ENCODE measurements at places on chromosomes 12 and 14.

DNA sequence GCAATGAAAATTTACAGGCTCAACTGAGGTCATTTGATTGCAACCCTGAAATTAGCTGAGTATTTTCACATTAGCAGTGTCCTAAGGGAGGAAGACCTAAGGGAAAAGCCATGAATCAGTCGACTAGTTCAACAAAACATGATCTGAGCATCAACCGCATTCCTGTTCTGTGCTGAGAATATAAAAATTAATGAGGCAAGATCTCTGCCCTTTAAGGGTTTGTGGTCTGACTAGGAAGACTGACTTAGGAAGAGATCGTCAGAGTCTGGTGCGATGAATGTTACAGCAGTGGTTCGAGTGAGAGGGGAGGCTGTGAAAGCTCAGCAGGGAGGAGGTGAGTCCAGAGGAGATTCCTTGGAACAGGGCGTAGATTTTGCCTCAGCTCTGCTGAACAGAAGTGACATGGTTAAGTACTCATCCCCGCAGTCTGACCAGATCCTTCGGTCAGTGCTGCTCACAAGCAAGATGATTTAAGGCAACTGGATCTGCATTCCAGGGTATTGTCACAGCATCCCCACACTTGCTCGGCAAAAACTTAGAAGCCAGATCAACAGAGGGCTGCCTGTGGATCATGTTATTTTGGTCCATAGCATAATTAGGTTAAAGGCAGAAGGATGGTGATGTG lies 49.6 kb downstream of the BMAL2 start:
- DNase-seq: no peak

DNA sequence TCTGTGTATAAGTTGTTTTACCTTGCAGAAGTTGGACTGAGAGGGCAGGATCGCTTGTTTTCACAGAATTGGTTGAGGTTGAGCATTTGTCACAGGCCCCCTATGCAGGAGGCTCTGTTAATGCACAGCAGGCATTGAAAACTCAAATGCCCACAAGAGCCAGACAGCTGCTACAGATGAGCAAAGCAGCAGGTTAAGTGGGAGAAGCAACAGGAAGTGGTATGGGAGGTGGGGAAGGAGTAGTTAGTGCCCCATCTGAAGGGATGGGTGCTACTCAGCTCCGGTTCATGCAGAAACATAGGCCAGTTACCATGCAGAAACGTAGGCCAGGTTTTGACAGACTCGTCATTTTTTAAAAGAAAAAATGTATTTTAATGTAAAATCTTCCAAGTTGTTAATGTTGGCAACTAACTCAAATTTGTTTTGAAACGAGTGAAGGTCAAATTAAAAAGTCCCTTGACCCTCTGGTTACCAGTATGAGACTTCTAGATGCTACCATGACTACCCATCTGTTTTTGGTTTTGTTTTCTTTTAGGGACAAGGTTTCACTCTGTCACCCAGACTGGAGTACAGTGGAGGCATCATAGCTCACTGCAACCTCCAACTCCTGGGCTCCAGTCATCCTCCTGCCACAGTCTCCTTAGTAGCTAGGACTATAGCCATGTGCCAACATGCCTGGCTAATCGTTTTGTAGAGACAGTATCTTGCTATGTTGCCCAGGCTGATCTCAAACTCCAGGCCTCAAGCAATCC lies 84.7 kb upstream of the FRMD6 start:
- no peak for DNase-seq

GRCh38 chr14:78367355-78367754 lies 197.2 kb downstream of the NRXN3 start:
- DNase-seq: no peak

DNA sequence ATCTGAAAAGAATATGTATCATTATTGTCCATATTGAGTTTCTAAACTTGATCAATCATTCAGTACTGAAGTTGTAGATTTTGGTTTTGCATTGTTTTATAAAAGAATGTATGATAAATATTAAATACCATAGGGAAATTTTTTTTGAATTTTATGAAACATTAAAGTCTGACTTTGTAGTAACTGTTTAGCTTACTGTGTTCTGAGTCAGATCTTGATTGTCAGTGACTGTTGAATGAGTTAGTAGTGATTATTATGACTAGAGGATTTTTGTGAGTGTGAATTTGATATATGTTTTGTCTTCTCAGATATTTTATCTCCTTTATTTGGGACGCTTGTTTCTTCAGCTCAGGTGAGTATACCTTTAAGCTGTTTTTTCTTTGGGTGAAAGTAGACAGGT lies 10.1 kb downstream of the TDP1 start:
- no peak for DNase-seq

DNA sequence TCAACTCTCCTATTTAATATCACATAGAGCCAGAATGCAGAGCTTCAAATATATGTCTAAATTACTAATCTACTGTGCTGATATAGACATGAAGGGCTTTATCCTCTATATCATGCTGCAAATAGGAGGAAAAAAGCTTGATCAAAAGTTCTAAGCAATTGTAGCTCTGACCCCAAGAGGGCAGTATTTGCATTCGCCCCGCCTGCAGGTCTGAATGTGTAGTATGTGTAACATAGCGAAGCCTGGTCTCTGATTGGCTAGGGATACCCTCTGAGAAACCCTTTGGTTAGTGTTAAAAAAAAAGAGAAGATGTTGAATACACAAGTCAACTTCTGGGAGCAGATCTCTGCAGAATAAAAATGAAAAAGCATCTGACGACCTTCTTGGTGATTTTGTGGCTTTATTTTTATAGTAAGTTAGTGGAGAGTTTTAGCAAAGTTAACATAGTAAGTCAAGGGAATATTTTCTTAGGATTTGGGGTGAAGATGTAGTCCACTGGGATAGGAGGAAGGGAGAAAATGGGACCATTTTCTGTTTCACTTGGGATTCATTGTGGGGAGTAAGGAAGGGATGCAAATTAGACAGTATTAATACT lies 151.6 kb upstream of the OR4E1 start:
- DNase-seq: peak; percentile 33

GRCh38 chr12:75245108-75245507 lies 35.5 kb upstream of the KCNC2 start:
- no peak for DNase-seq

GRCh38 chr12:82745807-82746206 lies 59.1 kb downstream of the TMTC2 start:
- DNase-seq: no peak

- no peak for DNase-seq
Measured at GRCh38 chr14:26255213-26255612, 342.6 kb downstream of the NOVA1 start.

DNA sequence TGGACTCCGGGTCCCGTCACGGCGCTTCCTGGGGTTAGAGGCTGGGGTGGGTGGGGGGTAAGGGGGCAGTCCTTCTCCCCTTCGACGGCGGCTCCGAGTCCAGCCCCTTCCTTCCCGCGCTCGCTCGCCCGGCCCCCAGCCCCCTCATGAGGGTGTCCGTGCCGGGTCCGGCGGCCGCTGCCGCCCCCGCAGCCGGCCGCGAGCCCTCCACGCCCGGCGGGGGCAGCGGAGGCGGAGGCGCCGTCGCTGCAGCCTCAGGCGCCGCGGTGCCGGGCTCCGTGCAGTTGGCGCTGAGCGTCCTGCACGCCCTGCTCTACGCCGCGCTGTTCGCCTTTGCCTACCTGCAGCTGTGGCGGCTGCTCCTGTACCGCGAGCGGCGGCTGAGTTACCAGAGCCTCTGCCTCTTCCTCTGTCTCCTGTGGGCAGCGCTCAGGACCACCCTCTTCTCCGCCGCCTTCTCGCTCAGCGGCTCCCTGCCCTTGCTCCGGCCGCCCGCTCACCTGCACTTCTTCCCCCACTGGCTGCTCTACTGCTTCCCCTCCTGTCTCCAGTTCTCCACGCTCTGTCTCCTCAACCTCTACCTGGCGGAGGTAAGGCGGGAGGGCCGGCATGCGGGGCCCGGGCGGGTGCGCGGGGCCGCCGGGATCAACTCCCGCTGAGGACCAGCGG lies 500 bp downstream of the GPR137C start:
- DNase-seq: no peak

- no peak for DNase-seq
Measured at GRCh38 chr14:35741345-35742031, 67.6 kb downstream of the RALGAPA1 start.

DNA sequence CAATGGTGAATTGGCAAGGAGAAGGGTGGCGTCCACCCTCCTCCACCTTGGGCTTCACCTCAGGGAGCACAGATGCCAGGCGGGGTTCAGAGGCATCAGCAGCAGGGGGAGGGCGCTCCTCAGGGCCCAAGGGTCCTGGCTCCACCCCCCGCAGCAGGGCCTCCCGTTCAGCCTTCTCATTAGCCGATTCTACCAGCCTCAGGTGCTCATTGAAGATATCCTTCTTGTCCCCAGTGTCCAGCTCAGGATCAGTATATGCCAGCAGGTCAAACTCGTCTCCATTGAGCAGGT lies 19.3 kb upstream of the PRKAG1 start:
- no peak for DNase-seq

DNA sequence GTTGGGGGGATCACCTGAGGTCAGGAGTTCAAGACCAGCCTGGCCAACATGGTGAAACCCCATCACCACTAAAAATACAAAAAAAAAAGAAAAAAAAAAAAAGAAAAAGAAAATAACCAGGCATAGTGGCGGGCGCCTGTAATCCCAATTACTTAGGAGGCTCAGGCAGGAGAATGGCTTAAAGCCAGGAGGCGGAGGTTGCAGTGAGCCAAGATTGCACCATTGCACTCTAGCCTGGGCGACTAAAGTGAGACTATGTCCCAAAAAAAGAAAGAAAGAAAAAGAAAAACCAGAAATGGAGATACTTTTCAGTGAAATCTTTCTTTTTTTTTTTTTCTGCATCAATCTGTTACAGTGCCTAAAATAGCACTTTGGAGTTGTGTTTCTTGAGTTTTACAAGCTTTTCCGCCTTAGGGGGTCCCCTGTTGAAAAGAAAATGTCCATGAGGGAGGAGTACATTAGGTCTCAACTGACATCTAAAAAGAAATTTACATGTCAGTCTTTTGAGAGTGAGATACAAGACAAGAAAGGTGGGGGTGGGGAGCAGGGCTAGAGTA lies 82.9 kb upstream of the VASH1 start:
- DNase-seq: no peak

DNA sequence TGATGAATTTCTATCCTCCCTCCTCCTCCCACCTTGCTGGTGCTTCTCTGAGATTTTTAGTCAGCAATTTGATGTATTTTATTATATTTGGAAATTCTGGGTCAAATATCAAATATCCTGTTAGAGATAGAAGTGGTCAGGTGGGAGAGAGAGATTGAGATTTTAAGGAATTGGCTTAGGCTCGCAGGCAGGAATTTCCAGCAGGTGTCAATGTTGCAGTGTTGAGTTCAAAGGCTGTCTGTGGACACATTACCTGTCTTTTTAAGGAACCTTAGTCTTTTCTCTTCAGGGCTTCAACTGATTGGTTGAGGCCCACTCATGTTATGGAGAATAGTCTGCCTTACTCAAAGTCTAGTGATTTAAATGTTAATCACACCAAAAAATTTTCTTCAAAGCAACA lies 457.3 kb downstream of the FLRT2 start:
- DNase-seq: no peak

GRCh38 chr12:43758247-43758727 lies 303 bp downstream of the PUS7L start:
- peak; percentile 3 for DNase-seq

DNA sequence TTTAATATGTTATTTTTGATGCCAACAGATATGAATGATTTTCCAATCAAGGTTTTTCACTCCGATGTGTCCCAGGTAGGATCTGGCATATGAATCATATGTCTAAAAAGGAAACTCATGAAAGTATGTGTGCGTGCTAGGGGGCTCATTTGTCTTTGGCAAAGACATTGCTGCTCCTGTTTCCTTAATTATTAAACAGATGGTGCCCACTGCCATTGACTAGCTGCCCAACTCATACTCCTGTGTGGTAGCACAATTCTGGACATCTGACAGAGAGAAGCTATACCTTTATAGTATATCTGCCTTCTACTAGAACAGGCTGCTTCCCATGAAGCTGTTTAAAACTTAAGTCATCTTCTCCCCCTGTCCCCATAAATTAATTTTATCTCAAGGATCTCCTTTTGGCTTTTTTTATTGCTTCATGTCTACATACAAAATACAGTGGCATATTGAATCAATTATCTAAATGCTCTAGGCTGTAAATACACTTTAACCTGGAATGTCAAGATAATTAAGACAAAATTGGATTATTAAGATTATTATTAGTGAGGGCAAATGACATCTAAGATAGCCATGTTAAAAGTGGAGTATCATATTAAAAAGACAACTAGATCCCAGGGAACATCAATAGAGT lies 1.4 kb upstream of the PDE3A start:
- no peak for DNase-seq

DNA sequence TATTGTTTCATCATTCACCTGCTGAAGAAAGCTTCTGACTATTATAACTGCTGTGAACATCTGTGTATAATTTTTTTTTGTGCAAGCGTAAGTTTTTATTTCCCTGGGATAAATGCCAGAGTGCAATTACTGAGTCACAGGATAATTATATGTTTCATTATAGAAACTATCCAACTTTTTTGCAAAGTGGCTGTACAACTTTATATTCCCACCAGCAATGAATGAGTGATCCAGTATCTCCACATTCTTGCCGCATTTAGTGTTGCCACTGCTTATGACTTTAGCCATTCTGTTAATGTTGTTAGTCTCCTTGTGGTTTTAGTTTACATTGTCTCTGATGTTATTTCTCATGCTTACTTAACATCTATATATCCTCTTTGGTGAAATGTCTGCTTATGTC lies 88.1 kb upstream of the CCDC175 start:
- no peak for DNase-seq

GRCh38 chr12:42666671-42667243 lies 77.2 kb upstream of the PRICKLE1 start:
- DNase-seq: no peak

DNA sequence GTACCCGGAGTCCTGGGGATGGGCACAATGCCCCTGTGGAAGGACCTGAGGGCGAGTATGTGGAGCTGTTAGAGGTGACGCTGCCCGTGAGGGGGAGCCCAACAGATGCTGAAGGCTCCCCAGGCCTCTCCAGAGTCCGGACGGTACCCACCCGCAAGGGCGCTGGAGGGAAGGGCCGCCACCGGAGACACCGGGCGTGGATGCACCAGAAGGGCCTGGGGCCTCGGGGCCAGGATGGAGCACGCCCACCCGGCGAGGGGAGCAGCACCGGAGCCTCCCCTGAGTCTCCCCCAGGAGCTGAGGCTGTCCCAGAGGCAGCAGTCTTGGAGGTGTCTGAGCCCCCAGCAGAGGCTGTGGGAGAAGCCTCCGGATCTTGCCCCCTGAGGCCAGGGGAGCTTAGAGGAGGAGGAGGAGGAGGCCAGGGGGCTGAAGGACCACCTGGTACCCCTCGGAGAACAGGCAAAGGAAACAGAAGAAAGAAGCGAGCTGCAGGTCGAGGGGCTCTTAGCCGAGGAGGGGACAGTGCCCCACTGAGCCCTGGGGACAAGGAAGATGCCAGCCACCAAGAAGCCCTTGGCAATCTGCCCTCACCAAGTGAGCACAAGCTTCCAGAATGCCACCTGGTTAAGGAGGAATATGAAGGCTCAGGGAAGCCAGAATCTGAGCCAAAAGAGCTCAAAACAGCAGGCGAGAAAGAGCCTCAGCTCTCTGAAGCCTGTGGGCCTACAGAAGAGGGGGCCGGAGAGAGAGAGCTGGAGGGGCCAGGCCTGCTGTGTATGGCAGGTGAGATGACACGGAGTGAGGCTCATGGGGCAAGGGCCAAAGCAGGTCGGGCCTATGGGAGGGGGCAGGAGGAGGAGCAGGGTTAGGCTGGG lies 4.5 kb downstream of the ARHGEF40 start:
- no peak for DNase-seq

- DNase-seq: no peak
Measured at GRCh38 chr12:113063396-113064350, 7.1 kb downstream of the DTX1 start.

GRCh38 chr12:66860752-66861750 lies 182.2 kb upstream of the GRIP1 start:
- peak; percentile 44 for DNase-seq

GRCh38 chr12:114835031-114835430 lies 151.1 kb upstream of the TBX3 start:
- no peak for DNase-seq

- peak; percentile 82 for DNase-seq
Measured at GRCh38 chr12:94832780-94833681, 170.5 kb downstream of the NDUFA12 start.
